ENCODE measurements at places on chromosomes 11 and 22.

DNA sequence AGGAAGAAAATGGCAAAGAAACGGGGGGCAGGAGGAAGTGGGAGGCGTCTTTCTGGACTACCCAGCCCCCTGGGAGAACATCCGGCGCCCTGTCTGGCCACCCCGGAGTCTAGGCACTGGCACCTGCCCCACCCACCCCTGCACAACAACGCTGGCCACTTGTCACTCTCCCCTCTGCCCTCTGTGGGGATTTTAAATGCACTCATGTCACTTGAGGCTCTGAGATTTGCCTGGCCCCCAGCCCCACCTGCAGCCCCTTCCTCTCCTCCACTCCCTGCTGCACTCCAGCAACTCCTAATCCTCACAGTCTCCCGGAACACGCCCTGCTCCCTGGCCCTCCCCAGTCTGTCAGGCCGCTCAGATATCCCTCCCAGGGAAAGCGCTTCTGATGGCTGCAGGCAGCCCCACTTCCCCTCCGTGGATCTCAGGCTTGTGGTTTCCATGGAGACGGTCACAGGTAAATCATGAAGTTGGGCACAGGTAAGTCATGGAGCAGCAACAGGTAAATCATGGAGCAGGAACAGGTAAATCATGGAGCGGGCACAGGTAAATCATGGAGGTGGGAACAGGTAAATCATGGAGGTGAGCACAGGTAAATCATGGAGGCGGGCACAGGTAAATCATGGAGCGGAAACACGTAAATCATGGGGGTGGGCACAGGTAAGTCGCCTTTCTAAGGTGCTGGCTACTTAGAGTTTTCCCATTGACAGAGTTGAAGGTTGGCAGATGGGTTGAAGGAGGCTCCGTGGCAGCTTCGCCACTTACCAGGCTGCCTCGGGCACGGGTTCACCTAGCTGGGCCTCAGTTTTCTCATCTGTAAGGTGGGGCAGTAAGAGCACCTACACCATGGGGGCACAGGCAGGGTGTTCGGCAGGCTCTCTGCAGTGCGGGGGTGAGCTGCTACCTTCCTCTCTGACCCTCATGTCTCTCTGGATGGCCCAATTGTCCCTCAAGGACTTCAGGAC lies 79.0 kb upstream of the SHISAL1 start:
- H3K36me3 ChIP-seq = no peaks in the 10 kb centered on the region
- H3K4me3 ChIP-seq = no peak overlapping the region
- no peak overlapping the region for H3K27ac ChIP-seq
- no peaks in the 10 kb centered on the region for H3K4me1 ChIP-seq
- H3K27me3 ChIP-seq = no peaks in the 10 kb centered on the region

- H3K4me3 ChIP-seq = no peak overlapping the region
- no peaks in the 10 kb centered on the region for H3K36me3 ChIP-seq
- no peaks in the 10 kb centered on the region for H3K27me3 ChIP-seq
- no peak for DNase-seq
These were observed 47.3 kb upstream of the SYN3 start for GRCh38 chr22:33105501-33105911.

GRCh38 chr11:131422029-131422428 lies 51.6 kb downstream of the NTM start:
- H3K27me3 ChIP-seq = no peaks in the 10 kb centered on the region
- H3K4me3 ChIP-seq = no peak overlapping the region
- no peaks in the 10 kb centered on the region for H3K36me3 ChIP-seq
- H3K4me1 ChIP-seq = no peaks in the 10 kb centered on the region
- no peak overlapping the region for H3K27ac ChIP-seq
- no peak for DNase-seq

DNA sequence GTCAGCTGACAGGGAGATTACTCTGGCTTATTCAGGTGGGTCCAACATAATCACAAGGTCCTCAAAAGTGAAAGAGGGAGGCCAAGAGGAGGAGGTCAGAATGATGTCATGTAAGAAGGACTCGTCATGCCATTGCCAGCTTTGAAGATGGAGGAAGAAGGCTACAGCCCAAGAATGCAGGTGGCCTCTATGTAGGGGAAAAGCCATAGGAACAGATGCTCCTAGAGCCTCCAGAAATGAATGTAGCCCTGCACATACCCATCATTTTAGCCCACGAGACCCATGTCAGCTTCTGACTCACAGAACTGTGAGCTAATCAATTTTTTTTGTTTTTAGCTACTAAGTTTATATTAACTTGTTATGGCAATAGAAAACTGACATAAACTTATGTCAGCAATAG lies 171.1 kb downstream of the DBX1 start:
- H3K27ac ChIP-seq = no peak overlapping the region
- no peaks in the 10 kb centered on the region for H3K36me3 ChIP-seq
- H3K27me3 ChIP-seq = no peaks in the 10 kb centered on the region
- no peaks in the 10 kb centered on the region for H3K4me1 ChIP-seq
- H3K4me3 ChIP-seq = no peak overlapping the region

GRCh38 chr11:121895919-121896318 lies 220.1 kb downstream of the BLID start:
- DNase-seq = no peak
- H3K27me3 ChIP-seq = no peaks in the 10 kb centered on the region

DNA sequence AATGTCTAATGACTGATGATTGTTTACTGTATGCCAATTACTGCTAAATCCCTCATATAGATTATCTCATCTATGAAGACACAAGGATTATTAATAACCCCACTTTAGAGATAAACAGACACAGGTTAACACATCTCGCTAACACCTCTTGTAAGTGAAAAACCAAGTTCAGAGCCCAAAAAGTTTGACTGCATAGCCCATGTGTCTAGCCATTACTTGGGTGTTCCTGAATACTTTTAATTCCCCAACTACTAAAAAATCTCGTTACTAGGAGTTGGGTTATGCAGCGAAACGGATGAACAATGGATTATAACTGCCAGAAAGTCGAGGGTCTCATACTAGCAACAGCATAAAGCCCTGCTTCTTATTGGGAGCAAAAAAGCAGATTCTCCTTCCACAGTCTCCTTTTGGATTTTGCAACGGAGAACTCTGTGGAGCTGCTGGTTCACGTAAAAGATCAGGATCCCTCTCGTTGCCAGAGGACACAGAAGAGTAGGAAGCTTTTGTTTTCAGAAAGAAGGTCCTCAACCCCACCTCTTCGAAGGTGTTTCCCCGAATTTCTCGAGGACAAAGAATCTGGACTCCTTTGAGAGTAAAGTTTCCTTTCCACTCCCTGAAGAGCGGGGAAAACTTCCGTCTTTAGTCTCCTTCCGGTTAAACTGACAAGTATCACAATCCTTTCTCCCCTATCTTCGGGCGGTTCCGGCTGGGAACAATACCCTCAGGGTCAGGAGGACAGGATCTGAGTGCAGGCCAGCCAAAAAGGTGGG lies 979 bp downstream of the ZBED5 start:
- no peaks in the 10 kb centered on the region for H3K27me3 ChIP-seq
- H3K36me3 ChIP-seq = peaks cover 20% of the 10 kb centered on the region
- no peak for DNase-seq
- H3K4me3 ChIP-seq = peak overlapping the region; percentile 87
- H3K4me1 ChIP-seq = peaks cover 8% of the 10 kb centered on the region

DNA sequence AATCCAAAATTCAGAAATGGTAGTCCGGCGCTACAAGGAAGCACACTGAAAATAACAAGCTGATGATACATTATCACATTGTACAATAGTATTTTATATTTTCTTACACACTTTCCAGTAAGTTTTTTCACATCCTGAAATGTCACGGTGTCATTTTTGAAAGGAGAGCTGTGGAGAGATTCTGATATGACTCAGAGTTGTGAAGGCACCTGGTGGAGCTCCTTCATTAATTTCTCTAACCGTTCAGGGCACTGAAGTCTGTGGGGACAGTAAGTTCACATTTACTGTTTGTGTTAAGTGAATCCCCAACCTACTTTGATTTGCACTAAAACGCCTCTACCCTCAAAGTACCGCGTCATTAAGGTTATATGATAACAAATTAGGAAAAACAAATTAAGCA lies 13.3 kb downstream of the LDHAL6A start:
- DNase-seq = no peak
- no peaks in the 10 kb centered on the region for H3K27me3 ChIP-seq
- H3K4me1 ChIP-seq = no peaks in the 10 kb centered on the region
- H3K4me3 ChIP-seq = no peak overlapping the region
